ENCODE measurements at places on chromosomes 3 and 15.

DNA sequence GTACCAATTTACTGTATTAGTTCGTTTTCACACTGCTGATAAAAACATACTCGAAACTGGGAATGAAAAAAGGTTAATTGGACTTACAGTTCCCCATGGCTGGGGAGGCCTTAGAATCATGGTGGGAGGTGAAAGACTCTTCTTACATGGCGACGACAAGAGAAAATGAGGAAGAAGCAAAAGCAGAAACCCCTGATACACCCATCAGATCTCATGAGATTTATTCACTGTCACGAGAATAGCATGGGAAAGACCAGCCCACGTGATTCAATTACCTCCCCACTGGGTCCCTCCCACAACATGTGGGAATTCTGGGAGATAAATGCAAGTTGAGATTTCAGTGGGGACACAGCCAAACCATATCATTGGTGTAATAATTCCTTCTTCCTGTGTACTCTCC lies 69.6 kb downstream of the C3orf20 start:
- DNase-seq: no peak

DNA sequence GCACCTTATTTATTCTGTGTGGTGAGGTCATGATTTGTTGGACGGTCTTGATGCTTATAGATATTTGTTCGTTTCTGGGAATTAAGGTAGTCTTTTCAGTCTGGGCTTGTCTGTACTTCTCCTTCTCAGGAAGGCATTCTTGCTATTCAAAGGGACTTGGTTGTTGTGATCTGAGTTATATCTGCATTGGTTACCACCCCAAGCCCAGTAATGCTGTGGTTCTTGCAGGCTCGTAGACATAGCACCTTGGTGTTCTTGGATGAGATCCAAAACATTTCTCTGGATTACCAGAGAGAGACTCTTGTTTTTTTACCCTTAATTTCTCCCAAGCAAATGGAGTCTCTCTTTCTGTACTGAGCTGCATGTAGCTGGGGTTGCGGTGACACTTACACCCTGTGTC lies 128.0 kb upstream of the CBLB start:
- DNase-seq: no peak

GRCh38 chr3:67809370-67809935 lies 155.0 kb upstream of the SUCLG2 start:
- no peak for DNase-seq

- DNase-seq: no peak
Measured at GRCh38 chr3:195086341-195086740, 184.6 kb downstream of the XXYLT1 start.

- no peak for DNase-seq
Measured at GRCh38 chr15:65096481-65097385, 18.3 kb downstream of the UBAP1L start.

DNA sequence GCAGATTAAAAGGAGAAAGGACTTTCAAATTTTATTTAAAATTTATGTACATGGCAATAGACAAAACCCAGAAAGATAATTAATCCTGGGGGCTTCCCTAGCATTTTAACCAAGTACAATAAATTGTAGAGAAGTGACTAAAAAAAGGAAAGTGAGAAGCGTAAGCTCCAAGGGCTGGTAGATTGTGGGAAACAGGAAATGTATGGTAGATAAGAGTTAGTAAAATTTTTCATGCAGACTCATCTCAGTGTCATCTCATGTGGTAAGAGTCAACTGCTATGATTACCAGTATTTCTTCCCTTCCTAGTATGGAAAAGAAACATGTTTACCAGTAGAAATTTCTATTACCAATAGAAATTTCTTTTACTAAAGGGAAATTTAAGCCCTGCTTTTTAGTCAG lies 464.3 kb upstream of the AGTR1 start:
- DNase-seq: peak; percentile 64

DNA sequence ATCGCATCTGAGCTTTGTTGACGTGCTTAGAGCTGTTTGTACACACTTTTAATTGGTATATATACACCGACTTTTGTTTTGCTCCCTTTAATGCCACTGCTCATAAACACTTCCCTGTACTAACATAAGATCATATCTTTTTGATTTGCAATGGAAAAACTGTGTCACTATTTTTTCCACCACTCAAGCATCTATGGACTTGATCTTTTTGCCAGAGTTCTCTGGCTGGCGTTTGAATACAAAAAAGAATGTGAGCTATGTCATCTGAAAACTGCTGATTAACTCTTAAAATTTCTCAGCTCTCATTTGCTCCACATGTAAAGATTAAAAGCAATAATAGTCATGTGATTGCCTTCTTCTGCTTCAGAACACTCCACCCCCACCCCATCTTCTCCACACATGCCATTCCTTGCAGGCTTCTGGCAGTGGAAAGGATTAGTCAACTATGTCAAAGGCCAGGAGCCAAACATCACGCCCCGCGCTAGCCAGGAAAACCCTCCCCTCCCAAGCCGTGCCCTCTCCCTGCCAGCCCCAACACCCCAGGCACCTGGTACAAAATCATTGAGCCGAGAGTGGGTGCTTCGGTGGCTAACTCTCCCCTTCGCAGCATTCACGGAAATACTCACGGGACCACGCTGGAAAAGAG lies 123.4 kb upstream of the MEF2A start:
- peak; percentile 94 for DNase-seq

GRCh38 chr3:142968319-142969025 lies 5.0 kb upstream of the PAQR9 start:
- no peak for DNase-seq

All from fibroblast of skin of right biceps (primary cell).